ENCODE measurements at places on chromosomes 6 and 20.

DNA sequence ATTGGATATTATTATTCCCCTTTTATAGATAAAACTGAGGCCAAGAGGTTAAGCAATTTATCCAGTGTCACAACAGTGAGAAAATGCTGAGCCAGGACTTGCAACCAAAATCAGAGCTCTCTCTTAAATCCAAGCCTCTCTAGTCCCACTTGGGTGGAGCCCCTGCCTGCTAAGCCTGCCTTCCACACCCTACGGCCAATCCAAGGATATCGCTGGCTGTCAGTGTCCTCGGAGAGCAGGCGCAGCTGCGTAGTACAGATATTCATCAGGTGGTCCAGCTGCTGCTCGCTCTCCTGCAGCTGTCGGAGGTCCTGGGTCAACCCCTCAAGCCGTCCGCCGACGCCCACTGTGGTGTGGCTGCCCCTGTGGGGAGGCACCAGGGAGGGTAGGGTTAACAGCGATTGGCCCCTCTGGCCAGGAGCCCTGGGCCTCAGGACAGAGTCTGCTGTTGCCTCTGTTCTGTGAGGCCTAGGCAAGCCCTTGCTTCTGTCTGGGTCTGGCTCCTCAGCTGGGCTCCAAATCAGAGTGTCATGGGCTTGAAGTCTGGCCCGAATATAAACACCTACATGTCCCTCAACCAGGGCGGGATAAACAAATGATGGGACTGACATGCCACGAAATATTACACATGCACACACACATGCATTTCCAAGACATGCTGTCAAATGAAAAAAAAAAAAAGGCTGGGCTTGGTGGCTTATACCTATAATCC is 3.9 kb upstream of the NECAB3 start:
- DNase-seq: no peak

GRCh38 chr20:57173041-57173440 is 93.4 kb downstream of the BMP7 start:
- DNase-seq: no peak

DNA sequence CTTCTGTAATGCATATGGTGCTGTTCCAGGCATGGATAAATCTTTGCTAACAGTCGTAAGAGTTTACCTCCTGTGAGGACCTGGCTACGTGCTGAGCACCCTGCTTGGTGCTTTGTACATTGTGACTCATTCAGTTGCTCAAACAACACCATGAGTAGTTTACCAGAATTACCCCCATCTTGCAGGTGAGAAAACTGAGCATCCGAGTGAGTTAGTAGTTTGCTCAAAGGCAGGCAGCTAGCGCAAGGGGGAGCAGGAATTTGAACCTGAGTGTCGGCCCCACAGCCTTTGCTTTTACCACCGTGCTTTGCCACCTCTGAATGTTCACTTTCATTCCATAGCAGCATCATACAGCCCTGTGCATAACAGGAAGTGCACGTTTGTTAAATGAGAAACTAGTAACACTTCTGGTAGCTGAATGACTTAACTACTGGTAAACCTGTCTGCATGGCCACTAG is 121.9 kb downstream of the MTHFD1L start:
- peak; percentile 1 for DNase-seq

DNA sequence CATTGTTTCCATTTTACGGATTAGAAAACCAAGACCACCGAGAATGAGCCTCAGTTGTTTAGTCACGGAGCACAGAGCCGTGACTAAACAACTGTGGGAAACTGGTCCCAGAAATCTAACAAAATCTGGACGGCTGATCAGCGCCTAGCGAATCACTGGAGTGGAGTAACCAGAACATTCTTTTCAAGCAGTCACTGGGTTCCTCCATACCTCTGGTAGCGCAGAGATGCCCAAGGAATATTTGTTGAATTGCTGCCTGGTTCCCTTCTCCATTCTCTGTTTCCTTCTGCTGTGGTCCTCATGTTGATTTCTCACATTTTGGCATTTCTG is 62.0 kb downstream of the GPX5 start:
- DNase-seq: no peak

- DNase-seq: no peak
Observed at GRCh38 chr6:106072501-106073090, 13.5 kb upstream of the PRDM1 start.

DNA sequence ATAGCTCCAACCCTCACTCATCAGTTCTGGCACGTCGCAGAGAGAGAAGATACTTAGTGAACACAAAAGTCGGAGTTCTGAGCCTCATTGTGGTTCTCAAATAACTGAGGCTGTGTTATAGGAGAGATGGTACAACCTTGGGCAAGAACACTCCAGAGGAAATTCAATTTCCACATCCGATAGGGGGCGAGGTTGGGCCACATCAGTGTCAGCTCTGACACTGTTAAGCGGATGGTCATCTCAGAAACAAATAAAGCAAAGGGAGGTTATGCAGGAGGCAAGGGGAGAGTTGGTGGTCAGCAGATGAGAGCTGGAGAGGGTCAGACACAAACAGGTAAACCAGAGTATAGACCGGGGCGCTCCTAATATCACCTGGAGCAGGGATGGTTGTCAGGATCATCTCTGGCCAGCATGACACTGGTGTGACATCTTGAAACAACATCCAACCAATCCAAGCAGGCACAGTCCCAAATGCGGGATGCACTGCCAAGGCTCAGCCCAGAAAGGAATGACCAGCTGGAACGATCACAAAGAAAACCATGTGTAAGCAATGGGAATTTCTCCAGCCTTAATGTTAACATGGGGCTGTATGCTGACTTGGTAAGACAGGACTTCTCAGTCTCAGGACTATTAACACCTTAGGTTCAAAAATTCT is 331.8 kb downstream of the HACE1 start:
- no peak for DNase-seq

DNA sequence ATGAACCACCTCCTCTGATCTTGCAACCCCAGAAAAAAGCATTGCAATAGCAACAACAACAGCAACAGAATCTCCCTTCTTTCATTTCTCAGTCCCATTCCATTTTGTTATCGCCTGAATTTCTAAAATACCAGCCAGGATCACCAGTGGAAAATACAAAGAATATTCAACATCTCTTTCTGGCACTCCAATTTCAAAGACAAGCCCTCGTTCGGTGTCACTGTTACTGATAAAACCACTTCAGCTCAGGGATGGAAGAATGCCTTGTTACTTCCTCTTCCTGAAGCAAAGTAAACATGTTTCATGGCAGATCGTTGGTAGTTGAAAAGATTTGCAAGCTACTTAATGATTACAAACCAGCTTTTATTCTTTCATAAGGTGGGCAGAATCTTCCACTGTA is 94.0 kb upstream of the SPTLC3 start:
- DNase-seq: no peak

DNA sequence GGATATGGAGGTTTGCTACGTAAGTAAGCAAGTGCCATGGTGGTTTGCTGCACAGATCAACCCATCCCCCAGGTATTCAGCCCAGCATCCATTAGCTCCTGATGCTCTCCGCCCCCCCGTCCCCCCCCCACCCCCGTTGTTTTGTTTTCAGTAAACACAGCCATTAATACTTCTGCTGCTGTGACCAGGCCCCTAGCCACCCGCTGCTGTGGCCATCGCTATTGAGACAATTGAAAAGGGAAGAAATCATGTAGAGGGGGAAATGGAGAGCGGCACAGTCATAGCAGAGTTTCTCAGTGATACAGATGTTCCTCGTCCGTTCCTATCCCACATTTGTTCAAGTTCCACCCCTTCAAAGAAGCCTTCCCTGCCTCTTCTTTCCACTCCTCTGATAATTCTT is 24.9 kb downstream of the SLC35D3 start:
- DNase-seq: no peak

GRCh38 chr6:3630258-3630835 is 121.2 kb downstream of the PXDC1 start:
- DNase-seq: no peak

GRCh38 chr6:46352541-46353268 is 138.5 kb downstream of the RCAN2 start:
- no peak for DNase-seq

- no peak for DNase-seq
Observed at GRCh38 chr20:59081036-59081435, 38.5 kb upstream of the PRELID3B start.

- no peak for DNase-seq
Observed at GRCh38 chr20:40339661-40340449, 349.2 kb downstream of the MAFB start.

GRCh38 chr20:52621401-52621800 is 350.8 kb upstream of the TSHZ2 start:
- DNase-seq: no peak

DNA sequence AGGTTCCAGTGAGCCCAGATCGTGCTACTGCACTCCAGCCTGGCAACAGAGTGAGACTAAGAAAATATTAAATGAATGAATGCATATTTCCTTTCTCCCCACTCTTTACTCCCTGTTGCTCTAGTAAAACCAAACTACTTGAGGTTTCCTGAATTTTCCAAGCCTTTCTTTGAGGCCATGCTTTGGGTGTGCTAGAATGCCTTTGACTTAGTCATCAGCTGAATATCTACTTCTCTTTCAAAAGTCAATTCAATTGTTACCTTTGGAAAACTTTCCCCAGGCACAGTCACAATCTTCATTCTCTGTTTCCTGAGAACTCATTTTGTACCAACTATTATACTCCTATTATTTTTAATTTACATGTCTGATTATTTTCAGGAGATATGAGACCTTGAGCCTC is 27.5 kb upstream of the CEP85L start:
- no peak for DNase-seq

- no peak for DNase-seq
Observed at GRCh38 chr6:158066136-158066781, 84.6 kb downstream of the SYNJ2 start.

GRCh38 chr6:150293423-150294173 is 75.2 kb upstream of the IYD start:
- no peak for DNase-seq

DNA sequence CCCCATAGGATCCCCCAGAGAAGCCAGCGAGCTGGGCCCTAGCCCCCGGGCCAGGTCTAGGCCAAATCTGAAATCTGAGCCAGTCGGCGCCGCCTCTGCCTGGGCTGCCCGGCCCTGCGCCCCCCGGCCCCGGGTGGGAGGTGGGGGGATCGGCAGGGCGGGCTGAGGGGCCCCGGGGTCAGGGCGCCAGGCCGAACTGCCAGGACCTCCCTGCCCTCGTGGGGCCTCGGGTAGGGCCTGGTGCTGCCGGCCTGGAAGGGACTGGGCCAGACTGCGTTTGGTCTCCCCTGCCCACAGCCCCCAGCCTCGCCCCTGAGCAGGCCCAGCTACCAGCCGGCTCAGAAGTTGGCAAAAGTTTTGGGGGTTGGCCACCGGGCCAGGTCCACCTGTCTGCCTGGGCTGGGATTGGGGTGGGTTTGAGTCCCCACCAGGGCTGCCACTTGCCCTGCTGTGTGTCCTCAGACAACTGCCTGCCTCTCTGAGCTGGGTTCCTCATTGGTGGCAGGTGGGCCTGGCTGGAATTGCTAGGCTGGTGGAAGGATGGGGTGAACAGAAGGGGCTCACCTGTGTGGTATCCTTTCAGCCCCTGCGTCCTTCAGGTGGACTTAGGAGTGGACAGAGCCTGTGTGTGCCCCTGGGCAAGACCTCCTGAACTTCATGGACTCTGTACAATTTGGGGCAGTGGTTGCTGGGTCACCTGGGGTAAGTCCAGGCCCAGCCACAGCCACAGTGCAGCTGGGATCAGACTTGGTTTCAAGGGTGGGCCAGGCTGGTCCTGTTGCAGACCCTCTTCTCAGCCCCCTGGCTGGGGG is 801 bp downstream of the SRC start:
- DNase-seq: no peak

GRCh38 chr6:31725502-31726350 is 2.6 kb downstream of the MPIG6B start:
- no peak for DNase-seq

DNA sequence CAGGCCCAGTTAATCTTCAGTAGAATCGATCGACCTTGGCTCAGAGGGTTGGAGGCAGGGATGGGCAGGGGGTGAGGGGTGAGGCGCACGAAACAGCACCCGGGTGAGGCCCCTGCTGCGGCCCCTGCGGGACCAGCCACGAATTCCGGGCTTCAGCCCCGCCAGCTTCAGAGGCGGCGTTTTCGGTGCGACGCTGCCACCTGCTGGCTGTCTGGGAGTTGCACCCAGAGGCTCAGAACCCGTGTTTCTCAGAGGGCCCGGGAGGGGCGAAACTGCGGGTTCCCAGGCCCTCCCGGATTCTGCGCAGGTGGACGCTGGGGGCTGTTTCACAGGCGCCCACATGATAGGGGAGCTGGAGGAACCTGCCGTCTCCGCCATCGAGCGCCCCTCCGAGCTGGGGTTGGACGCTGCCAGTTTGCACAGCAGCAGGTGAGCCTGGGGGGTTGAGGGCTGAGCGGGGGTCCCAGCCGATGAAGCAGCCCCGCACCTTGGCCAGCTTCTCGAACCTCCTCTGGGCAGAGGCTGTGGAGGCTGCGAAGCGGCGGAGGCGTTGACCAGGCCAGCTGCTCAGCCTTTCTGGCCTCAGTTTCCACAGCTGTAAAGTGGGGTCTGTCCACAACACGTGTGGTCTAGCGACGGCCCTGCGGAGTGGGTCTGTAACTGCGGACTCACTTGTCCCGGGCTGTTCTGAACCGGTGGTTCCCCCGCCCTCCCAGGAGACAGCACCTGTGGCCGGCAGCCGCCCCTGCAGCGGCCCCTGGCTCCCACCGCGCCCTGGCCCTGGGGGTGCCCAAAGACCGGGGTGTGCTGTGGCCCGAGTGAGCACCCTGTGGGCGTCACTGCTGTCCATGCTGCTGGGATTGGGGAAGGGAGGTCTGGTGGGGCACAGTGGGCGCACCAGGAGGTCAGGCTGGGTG is 2.5 kb upstream of the BHLHE23 start:
- peak; percentile 71 for DNase-seq

- no peak for DNase-seq
Observed at GRCh38 chr20:47810116-47810677, 24.9 kb upstream of the SULF2 start.

- no peak for DNase-seq
Observed at GRCh38 chr20:35293303-35294292, 1.4 kb upstream of the FAM83C start.

DNA sequence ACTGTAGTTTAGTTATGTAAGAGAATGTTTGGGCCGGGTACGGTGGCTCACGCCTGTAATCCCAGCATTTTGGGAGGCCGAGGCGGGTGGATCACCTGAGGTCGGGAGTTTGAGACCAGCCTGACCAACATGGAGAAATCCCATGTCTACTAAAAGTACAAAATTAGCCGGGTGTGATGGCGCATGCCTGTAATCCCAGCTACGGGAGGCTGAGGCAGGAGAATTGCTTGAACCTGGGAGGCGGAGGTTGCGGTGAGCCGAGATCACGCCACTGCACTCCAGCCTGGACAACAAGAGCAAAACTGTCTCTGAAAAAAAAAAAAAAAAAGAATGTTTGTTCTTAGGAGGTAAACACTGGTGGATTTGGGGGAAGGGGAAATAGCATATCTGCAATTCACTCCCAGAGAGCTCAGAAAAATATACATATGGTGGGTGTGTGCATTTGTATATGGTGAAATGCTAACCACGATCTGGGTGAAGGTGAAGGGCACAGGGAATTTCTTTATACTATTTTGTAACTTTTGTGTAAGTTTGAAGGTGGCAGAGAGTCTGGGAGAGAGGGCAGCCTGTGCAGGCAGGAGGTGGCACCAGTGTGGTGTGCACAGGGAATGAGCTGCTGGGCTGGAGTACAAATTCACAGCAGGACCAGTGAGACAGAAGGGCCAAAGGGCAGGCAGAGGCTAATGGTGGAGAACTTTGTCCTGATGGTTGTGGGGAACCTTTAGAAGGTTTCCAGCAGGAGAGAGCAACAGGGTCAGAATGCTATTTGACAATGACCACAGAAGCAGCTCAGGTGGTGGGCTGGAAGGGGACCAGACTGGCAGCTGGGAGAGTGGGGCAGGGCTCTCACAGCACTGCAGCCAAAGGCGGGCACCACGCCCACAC is 42.4 kb downstream of the SSR1 start:
- DNase-seq: no peak

Measured in stimulated activated CD8-positive, alpha-beta memory T cell treated with anti-CD3 and anti-CD28 coated beads, Interleukin-4, amount 100 ng/mL, for 24 hours (primary cell).